ENCODE measurements at places on chromosomes 1 and 21. TPM values are rescaled to one million over a fixed set of nuclear protein-coding genes. Genes with fewer than 3 reads are reported as not detected.

DNA sequence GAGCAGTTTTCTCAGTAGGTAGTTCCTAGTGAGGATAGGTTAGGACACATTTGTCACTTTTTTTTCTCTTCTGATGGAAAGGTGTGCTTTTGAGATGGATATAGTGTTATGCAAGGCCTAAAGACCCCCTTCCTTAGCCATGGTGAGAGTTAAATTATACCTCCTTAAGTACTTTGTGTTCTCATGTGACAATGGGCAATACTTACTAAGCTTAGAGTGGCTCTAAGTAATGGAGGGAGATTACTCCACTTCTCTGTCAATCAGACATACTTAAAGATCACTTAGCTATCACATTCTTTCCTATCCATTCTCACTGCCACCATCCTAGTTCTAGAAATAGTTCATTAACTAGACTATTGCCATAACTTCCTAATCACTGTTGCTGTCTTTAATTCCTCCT lies 265.6 kb downstream of the PBX1 start:
- no peak for DNase-seq

- DNase-seq, result no peak
Measured at GRCh38 chr1:219172821-219173220, 857 bp upstream of the LYPLAL1 start.

DNA sequence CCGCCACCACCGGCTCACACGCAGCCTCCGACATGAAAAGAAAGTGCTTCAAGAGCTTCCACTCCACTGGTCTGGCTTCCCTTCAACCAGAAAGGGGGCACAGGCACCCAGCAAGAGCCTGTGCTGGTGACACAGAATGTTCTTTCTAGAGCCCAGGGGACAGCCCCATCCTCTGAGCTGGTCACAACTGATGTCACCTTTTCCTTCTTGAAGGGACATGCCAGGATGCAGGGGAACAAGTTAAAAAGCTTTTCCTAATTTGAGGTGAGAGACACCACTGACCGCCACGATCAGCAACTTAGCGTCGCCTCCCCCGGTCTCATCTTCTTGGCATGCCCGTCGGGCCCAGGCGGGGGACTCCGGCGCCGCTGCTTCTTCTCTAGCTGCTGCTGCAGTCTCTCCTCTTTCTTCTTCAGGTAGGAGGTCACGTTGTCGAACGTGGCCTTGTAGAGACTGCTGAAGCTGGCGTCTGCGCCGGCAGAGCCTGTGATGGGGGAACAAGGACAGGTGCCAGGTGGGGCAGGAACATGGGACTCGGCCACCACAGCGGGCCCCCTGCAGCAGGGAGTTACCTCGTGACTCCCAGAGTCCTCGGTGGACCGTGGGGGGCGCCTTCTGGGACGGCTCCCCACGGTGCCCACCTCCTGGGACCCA lies 29.5 kb downstream of the WDR4 start:
- DNase-seq, result no peak

DNA sequence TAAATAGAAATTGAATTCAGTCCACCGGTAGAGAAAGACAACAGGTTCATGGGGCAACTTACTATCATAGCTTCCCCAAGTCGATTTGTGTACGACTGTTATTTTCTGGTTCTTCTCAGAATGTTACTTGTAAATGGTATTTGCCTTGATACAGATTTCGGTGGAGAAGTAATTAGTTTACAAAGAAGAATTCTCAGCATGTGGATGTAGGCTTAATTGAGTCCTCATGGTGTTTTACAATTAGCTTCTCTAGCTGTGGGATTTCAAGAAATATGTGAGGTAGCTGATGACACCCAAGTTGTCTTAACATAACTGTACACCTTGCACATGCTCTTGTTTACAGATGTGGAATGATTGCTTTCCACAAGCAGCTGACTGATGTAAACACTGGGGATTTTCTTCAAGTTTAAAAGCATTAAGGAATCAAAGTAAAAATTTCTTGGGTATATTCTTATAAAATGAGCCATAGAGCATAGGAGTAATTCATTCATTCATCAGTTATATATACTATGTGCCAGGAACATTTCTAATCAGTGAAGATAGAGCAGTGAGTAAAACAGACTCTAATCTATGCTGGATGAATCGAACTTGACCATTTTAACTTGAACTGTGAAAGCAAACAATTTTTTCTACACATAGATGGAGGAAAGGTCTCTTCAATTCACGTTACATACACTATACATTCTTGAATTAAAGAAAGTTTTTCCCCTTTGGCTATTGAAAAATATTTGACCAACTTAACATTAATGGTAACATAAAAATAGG lies 1.4 kb downstream of the MACO1 start:
- DNase-seq, result no peak

- DNase-seq, result no peak
Measured at GRCh38 chr21:43969115-43969444, 43.0 kb upstream of the TRAPPC10 start.

- DNase-seq, result no peak
Measured at GRCh38 chr1:56034847-56035481, 544.4 kb downstream of the PLPP3 start.

GRCh38 chr1:229340496-229340895 lies 2.4 kb downstream of the CCSAP start:
- no peak for DNase-seq

DNA sequence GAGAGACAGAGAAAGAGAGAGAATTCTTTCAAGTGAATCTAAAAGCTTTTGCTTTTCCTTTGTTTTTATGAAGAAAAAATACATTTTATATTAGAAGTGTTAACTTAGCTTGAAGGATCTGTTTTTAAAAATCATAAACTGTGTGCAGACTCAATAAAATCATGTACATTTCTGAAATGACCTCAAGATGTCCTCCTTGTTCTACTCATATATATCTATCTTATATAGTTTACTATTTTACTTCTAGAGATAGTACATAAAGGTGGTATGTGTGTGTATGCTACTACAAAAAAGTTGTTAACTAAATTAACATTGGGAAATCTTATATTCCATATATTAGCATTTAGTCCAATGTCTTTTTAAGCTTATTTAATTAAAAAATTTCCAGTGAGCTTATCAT lies 117.6 kb downstream of the PTPRC start:
- DNase-seq, result no peak

DNA sequence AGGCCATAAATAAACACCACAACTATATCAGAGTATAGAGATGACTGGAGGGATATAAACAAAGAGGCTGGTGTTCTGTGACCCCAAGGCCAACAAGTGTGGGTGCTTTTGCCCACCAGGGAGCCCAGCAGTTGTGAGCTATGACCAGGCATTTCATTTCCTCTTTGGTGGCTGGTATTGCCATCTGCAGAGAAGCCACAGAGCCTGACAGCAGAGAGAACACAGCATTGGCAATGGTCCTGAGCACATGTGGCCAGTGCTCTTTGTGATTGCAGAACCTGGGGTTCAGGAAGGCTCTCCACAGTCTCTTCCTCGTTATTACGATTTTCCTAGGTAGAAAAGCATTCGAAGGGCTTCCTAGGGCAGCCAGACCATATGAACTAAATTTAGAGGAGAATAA lies 112.3 kb downstream of the TM2D1 start:
- DNase-seq, result no peak

Gene C1orf94
- 0.06 TPM for total RNA-seq

Gene CDC20
- 331 TPM for total RNA-seq

Gene GJC2
- total RNA-seq, result 0.17 TPM

Gene SRSF4
- 53.7 TPM for total RNA-seq
